ENCODE measurements at places on chromosomes 4 and X.

DNA sequence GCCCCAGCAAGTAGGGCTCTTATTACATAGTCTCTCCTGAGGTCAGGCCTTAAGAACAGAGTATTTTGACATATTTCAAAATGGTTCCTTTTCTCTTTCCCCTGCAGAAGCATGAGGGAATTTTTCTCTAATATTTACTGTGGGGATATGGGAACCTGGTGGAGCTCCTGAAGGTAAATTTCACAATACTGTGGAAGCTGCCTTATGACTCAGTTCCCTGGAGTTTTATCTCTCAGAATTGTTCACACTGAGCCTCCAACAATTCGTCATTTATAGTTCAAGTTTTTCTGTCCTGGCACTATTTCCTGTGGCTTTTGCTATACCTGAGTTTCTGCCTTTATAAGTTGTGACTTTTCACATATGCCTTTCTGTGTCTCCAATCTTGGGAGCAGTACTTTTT, 607.2 kb upstream of the NDST4 start:
- H3K27me3 ChIP-seq: no peaks in the 10 kb centered on the region
- DNase-seq: no peak
- no peak overlapping the region for H3K4me3 ChIP-seq

GRCh38 chr4:338759-339097, 1.1 kb downstream of the ZNF141 start:
- peaks cover 5% of the 10 kb centered on the region for H3K36me3 ChIP-seq
- DNase-seq: no peak
- H3K4me3 ChIP-seq: peak overlapping the region; percentile 87
- peaks cover 23% of the 10 kb centered on the region for H3K4me1 ChIP-seq
- no peaks in the 10 kb centered on the region for H3K27me3 ChIP-seq
- no peak overlapping the region for H3K27ac ChIP-seq

DNA sequence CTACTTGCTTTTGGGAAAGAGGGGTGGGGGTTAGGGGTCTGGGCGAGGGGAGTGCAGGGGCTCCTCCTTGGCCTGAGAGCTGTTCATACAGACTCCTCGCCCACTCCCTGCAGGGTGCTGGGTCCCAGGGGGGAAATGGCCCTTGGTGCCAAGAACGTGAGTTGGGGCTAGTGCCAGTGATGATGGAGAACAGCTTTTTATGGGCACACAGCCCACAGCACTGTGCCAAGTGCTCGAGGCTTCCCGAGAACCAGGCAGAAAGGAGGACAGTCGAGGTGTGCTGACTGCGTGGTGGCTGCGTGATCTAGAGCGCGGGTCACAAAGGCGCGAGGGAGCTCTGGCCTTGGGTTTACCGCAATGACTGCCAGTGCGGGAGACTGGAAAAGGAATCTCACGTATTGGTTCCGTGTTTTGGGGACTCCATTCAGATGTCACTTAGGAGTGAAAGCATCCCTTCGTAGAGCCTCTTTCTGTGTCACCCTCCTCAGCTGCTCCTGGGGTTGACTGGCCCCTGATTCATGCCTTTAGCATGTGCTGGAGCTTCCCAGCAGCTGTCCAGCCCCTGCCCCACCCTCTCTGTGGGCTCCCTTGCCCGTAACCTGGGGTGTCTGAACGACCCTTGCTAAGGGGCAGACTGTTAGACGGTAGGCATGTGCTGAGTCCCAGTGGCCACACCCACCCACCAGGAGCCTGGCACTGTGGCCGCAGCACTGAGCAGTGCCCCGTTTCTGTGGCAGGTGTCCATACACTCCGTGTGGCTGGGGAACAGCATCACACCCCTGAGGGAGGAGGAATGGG, 20.9 kb upstream of the MSANTD1 start:
- no peak overlapping the region for H3K27ac ChIP-seq
- no peak overlapping the region for H3K4me3 ChIP-seq
- no peaks in the 10 kb centered on the region for H3K27me3 ChIP-seq
- H3K4me1 ChIP-seq: no peaks in the 10 kb centered on the region
- H3K36me3 ChIP-seq: peaks cover 94% of the 10 kb centered on the region

- no peak for DNase-seq
- H3K4me1 ChIP-seq: peaks cover 5% of the 10 kb centered on the region
- no peak overlapping the region for H3K27ac ChIP-seq
- no peaks in the 10 kb centered on the region for H3K36me3 ChIP-seq
- peaks cover 55% of the 10 kb centered on the region for H3K27me3 ChIP-seq
Measured at GRCh38 chr4:6403400-6403685, 69.1 kb downstream of the PPP2R2C start.

DNA sequence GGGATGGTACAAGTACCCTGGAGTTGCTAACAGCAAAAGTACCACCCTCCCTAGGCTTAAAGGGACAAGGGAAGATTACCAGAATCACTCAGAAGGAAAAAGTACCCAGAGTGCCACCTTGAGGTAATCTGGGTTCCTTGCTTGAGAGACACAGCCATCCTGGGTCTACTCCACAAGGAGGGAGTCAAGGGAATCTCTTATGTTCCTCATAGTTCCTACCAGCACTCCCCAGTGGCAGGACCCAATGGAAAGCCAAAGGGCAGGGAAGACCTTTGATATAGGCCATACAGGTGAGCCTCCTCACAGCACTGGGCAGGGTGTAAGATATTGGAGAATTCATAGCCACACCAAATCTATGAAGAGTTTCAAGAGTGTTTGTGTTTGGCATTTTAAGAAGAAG, 5.7 kb downstream of the IL2 start:
- no peak for DNase-seq
- no peaks in the 10 kb centered on the region for H3K36me3 ChIP-seq
- no peaks in the 10 kb centered on the region for H3K4me1 ChIP-seq
- H3K27me3 ChIP-seq: no peaks in the 10 kb centered on the region

- no peaks in the 10 kb centered on the region for H3K4me1 ChIP-seq
- no peaks in the 10 kb centered on the region for H3K27me3 ChIP-seq
- no peaks in the 10 kb centered on the region for H3K36me3 ChIP-seq
- H3K4me3 ChIP-seq: no peak overlapping the region
Measured at GRCh38 chrX:56219700-56220099, 12.5 kb upstream of the KLF8 start.

- H3K27ac ChIP-seq: no peak overlapping the region
- H3K4me3 ChIP-seq: no peak overlapping the region
- H3K36me3 ChIP-seq: no peaks in the 10 kb centered on the region
- no peaks in the 10 kb centered on the region for H3K4me1 ChIP-seq
- no peak for DNase-seq
Measured at GRCh38 chr4:184310171-184310567, 92.5 kb upstream of the ENPP6 start.

- H3K36me3 ChIP-seq: no peaks in the 10 kb centered on the region
- H3K27ac ChIP-seq: no peak overlapping the region
- no peak for DNase-seq
- no peak overlapping the region for H3K4me3 ChIP-seq
Measured at GRCh38 chr4:135838889-135839288, 1637.3 kb upstream of the PABPC4L start.

- H3K4me3 ChIP-seq: peak overlapping the region; percentile 49
- no peaks in the 10 kb centered on the region for H3K36me3 ChIP-seq
- H3K4me1 ChIP-seq: peaks cover 52% of the 10 kb centered on the region
- H3K27me3 ChIP-seq: peaks cover 100% of the 10 kb centered on the region
Measured at GRCh38 chr4:84498203-84498934, 723 bp downstream of the NKX6-1 start.

GRCh38 chr4:13533670-13534343, 10.5 kb downstream of the NKX3-2 start:
- no peak for DNase-seq
- H3K27me3 ChIP-seq: peaks cover 100% of the 10 kb centered on the region
- peaks cover 14% of the 10 kb centered on the region for H3K4me1 ChIP-seq
- H3K36me3 ChIP-seq: no peaks in the 10 kb centered on the region
- H3K27ac ChIP-seq: no peak overlapping the region

- DNase-seq: no peak
- no peak overlapping the region for H3K27ac ChIP-seq
- H3K36me3 ChIP-seq: no peaks in the 10 kb centered on the region
- no peaks in the 10 kb centered on the region for H3K27me3 ChIP-seq
Measured at GRCh38 chr4:103289186-103289585, 91.0 kb upstream of the CENPE start.

GRCh38 chrX:27964432-27964831, 16.8 kb downstream of the DCAF8L1 start:
- H3K36me3 ChIP-seq: no peaks in the 10 kb centered on the region
- no peaks in the 10 kb centered on the region for H3K4me1 ChIP-seq
- no peaks in the 10 kb centered on the region for H3K27me3 ChIP-seq
- H3K4me3 ChIP-seq: no peak overlapping the region
- DNase-seq: no peak
- H3K27ac ChIP-seq: no peak overlapping the region

- no peak overlapping the region for H3K27ac ChIP-seq
- no peaks in the 10 kb centered on the region for H3K4me1 ChIP-seq
- H3K27me3 ChIP-seq: no peaks in the 10 kb centered on the region
- H3K4me3 ChIP-seq: no peak overlapping the region
Measured at GRCh38 chr4:176534566-176534965, 214.8 kb downstream of the SPCS3 start.

DNA sequence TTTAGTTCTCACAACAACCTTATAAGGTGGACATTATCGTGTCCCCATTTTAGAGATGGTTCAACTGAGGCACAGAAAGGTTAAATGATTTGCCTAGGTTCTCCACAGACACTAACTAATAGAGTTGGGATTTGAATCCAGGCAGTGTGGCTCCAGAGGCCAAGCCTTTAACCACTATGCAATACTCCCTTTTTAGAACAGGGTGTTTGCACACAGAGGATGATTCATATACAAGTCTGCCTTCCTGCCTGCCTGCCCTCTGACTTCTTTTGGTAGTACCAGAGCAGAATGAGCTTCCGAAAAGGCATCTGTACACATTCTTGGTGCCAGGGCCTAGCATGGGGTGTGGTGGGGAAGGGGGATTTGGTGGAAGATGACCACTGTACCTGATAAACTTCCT, 150.8 kb upstream of the ARHGEF9 start:
- H3K4me1 ChIP-seq: no peaks in the 10 kb centered on the region
- no peaks in the 10 kb centered on the region for H3K36me3 ChIP-seq
- no peak overlapping the region for H3K27ac ChIP-seq
- no peak for DNase-seq
- no peaks in the 10 kb centered on the region for H3K27me3 ChIP-seq
- no peak overlapping the region for H3K4me3 ChIP-seq

DNA sequence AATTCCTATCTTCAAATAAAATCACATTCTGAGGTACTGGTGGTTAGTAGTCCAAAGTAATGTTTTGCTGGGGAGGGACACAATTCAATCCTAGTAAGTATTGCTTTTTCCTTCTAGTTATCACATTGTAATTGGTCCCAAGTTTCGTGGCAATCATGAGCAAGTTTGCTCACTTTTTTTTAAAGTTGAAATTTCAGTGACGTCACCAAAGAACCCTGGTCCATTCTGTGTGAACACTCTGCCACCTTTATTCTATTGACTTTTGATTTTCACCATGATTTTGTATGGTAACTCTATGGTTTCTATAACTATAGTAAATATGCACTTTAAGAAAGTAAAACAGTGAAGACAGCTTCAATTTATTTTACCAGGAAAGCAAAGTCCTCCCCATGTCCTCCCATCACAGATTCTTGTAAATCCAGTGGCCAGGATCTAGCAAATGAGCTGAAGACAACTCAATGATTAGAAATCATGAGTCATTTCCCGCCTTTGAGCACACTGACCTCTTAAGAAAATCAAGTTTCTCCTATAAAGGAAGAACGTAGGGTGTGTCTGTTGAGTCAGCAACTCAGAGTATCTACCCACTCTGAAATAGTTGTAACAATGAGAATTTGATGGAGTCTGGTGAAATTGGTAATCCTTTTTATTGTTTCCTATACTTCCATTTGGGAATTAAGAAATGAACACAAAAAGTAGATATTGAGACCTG, 1306.6 kb upstream of the PABPC4L start:
- no peak overlapping the region for H3K27ac ChIP-seq
- H3K27me3 ChIP-seq: no peaks in the 10 kb centered on the region
- no peaks in the 10 kb centered on the region for H3K4me1 ChIP-seq
- H3K36me3 ChIP-seq: no peaks in the 10 kb centered on the region
- DNase-seq: no peak
- H3K4me3 ChIP-seq: no peak overlapping the region

- H3K27ac ChIP-seq: no peak overlapping the region
- H3K4me3 ChIP-seq: no peak overlapping the region
- no peaks in the 10 kb centered on the region for H3K4me1 ChIP-seq
- no peak for DNase-seq
- H3K27me3 ChIP-seq: no peaks in the 10 kb centered on the region
Measured at GRCh38 chrX:33285550-33285949, 74.2 kb upstream of the DMD start.
